ENCODE measurements at places on chromosomes 16 and 17.

DNA sequence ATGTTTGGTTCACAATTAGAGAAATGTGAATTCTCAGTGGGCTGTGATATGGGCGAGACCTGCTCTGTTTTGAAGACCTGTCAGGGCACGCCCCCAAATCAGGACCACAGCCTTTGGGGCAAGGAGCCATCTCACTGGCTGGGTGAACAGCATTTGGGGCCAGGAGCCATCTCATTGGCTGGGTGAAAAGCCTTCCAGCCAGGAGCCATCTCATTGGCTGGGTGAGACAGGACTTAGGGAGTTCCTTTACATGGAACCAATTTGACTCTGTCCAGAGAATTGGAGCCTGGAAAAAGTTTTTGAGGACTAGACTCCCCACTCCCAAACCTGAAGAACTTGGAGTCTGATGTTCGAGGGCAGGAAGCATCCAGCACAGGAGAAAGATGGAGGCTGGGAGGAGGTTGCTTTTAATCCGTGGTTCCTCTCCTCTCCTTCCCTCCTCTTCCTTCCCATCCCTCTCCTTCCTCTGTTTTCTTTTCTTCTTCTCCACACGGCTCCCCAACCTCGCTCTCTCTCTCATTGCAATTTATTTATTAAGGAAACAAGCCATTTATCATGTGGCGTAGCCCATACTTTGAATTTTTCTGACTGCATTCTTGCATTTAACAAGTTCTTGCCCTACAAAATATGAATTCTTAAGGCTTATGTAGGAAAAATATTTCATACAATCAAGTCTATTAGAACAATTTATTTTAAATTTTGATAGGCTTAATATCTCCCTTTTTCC is 19.7 kb downstream of the FOXL1 start:
- no peak for DNase-seq

DNA sequence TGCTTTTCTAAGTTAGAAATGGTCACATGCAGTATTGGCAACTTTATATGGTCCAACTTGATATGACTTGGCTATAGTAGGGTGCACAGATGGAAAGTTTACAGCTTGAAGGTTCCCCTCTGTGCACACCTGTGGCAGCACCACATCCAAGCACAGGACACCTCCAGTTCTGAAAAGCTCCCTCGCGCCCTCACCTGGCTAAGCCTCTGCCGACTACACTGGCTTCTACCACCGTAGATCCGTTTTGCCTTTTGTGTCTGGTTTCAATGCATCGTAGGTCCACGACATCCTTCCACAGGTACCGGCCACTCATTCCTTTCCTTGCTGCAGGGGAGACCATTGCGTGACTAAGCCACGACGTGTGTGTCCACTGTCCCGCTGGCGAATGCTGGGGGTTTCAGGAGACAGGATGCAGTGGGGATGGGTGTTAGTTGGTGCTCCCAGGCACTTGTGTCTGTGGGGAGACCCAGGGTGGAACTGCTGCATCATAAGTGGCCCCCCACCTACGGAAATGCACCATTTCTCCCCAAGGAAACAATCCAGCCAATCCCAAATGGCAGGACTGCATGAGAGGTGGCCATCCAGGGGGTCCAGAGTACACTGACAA is 4.9 kb upstream of the RASD1 start:
- DNase-seq: no peak

DNA sequence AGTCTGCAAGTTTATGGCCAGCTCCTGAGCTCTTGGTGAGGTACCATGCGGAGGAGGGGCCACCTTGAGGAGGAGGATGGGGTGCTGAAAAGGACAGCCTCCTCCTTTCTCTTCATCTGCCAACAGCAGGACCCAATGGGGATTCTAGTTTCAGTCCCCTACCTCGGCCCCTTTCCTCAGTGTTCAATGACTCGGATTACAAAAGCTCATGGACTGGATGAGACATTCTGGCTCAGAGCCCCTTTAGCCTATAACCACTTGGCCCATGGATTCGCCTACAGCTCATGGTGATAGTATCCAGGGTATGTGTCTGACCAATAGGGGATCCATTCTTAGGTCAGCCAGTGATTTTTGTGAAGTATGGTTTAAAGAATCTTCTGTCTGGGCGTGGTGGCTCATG is 8.5 kb upstream of the PIK3R6 start:
- no peak for DNase-seq

DNA sequence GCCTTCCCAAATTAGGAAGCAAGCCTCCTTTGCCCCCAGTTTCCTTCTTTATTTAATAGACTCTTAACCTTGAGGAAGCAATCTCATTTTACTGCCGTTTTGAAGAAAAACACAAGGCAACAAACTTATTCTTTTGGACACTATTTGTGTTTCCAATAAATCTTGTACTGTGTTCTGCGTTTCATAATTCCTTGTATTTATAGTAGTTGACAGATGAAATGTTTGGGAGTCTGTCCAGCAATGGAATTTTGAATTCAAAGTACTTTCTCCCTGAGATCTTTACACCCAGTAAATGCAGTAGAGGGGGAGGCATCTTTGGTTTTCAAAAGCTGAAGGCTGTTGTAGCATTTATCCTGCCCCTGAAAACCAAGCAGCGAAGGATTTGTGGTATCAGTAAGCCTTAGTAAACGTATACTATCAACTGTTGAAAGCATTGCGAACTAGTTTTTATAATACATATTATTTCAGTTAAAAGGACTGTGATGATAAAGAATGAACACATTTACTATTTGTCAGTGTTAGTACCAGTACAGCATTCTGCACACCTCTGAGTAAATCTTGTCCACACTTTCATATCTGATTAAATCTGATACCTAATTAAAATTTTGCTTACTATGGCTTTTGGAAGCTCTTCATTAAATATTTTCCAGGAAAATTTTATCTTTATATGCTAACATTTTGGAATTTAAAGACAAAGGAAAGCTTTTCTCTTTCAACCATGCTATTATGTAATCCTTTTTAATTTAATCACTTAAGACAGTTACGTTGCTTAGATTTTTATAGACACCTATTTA is 83.1 kb downstream of the TNRC6C start:
- DNase-seq: no peak

- no peak for DNase-seq
These were observed 1.1 kb upstream of the RAB11FIP4 start for GRCh38 chr17:31390426-31390747.

GRCh38 chr17:4176808-4177472 is 33.9 kb downstream of the CYB5D2 start:
- no peak for DNase-seq

DNA sequence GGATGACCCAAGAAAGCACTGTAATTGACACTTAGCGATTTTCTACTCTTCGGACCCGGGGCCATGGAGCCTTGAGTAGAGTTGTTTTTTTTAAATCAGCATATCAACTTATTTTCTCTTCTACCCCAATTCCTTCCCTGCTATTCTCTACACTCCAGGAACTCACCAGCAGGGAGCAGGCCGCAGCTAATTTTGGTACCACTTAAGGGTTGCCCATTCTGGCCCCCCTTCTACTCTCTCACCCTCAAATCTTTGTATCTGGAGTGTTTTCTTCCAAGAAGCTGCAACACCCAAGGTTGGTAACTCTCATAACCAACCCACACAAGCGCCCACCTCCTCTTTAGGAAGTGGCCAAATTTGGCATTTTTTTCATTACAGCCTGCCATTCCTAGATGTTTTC is 5.5 kb upstream of the ERAL1 start:
- no peak for DNase-seq

DNA sequence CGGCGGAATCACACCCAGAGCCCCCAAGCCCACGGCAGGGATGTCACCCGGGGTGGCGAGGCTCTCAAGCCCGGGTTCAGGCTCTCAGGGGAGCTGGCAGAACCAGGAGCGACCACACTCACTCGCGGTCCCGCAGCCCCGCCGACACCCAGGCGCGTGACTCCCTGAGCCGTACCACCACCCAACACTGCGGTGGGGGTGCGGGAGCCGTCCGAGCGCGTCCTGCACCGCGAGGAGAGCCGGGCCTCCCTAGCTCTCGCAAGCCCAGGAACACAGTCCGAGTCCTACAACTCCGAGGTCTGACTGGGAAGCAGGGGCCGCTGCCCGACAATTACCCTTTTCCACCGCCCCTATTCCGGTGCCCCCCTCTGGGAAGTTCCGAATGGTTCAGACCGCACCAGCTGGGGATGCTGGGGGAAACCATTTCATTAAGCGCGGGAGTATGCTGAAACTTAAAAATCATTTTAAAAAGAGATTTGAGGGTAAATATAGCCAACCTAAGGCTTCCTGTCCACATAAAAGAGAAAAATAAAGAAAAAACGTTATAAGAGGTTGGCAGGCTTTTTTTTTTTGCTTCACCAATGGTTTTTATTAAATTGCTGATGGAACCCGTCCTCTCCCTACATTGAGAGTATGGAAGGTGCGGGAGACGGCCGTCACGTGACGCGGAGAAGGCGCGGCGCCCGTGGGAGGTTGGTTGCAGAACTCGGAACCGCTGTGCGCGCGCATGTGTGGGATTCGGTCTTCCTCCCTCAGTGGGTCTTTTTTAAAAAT is at the start of gene FLCN:
Gene FLCN (minus strand): TSS at position 143 of the 774 bp plus-strand sequence. CDS start 9,031 bp downstream, outside the sequence.
- peak; percentile 92 for DNase-seq

DNA sequence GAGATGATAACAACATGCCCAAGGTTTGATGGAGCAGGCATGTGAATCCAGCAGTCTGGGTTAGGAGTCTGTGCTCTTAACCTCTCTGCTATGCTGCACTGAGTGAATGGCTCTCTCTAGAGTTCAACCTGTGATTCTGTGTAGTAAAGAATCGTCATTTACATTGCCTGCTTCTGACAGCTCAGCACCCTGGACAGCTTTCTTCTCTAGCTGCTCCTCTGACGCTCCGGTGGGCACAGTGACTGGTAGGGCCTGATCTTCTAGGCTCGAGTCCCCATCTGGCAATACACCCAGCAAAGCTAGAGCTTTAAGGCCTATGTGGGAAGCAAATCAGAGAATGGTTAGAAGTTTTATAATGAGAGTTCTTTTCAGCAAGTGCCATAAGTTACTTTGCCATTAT is 85.3 kb upstream of the ATP2A3 start:
- DNase-seq: no peak

DNA sequence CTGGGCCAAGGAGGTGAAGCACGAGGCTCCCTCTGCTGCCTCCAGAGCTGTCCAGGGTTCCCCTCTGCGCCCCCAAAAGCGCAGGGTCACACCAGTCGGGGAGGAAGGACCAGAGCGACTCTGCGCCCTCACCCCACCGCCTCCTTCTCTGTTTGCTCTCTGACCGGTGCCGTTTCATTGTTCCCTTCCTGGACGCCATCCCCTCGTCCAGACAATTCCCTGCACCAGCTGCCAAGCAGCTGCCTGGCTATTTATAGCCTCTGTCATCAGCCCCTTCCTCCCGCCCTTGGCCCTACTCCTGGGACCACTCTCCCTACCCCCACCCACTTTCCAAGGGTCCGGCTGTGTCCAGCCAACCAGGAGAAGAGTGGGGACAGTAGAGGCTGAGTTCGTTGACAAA is 68.8 kb upstream of the CREBBP start:
- DNase-seq: no peak

GRCh38 chr17:27609611-27610303 is 21.2 kb upstream of the LGALS9 start:
- no peak for DNase-seq

DNA sequence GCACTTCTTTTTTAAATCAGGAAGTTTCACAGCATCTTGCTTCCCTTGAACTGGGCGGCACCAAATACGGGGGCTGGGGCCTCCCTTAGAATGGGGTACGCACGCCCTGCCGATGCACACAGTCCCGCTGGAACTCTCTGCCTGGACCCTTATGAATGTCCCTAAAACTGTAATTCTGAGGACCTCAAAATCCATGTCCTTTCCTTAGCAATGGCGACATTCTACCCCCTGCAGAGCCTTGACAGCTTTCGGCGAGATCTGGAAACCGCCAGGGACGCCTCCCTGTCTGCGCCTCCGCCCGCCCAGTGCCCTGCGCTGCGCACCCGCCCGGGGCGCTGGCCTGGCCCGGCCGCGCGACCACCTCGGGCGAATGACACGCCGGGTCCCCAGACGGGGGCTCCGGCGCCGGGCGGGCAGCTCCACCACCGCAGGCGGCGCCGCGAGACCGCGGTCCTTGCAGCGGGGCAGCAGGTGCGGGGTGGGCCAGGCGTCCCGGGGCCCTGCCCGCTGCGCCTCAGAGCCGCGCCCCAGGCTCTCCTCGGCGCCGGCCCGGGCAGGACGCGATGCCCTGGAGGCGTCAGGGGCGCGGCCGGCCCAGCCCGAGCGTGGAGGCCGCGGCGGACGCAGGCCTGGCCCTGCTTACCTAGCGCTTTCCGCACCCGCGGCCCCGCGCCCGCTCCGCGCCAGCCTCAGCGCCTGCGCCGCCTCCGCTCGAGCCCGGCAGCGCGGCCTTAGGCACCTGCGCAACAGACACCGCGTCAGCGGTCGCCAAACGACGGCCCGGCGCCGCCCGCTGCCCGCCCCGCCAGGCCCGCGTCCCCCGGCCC is 548 bp downstream of the HAGH start:
- no peak for DNase-seq

DNA sequence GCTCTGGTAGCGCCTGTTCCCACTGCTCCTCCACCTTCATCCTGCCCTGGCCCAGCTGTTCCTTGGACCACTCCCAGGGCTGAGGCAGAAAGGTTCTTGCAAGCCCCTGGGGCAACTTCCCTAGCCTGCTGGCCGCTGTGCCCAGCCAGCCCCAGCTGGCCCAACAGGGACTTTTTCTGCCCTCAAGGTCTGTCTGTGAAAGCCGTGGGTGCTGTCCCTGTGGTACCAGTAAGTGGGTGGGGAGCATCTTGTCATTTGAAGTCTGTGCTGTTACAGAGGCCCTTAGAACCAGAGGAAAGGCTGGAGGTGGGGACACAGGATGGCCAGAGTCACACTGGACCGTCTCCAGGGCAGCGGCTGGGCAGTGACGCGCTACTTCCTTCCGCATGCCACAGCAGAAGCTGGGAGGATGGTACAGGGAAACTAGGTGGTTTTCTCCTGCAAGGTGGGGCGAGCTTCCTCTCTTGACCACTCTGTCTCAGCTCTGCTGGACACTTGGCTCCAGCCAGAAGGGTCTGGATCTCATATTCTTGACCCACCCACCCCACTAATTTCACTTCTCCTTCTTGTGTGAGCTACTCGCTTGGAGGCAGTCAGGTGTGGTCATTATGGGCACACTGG is 87.8 kb downstream of the PLCG2 start:
- no peak for DNase-seq

GRCh38 chr16:1206326-1206725 is 18.7 kb downstream of the TPSG1 start:
- no peak for DNase-seq

GRCh38 chr16:88465387-88465983 is 12.4 kb downstream of the ZFPM1 start:
- DNase-seq: no peak

GRCh38 chr17:59111539-59111938 is 4.9 kb upstream of the TRIM37 start:
- DNase-seq: no peak
